Pulmonary artery endothelial cell (primary cell): ENCODE measurements at places on chromosomes 12 and 14. TPM values are rescaled to one million over a fixed set of nuclear protein-coding genes. Genes with fewer than 3 reads are reported as not detected.

TSPAN19 gene
- 0.07 and 0.14 TPM in 2 replicates for total RNA-seq

COX8C gene
- total RNA-seq: not detected in 2 replicates

CD69 gene
- 0.14 and 0.20 TPM in 2 replicates for total RNA-seq

PRH2 gene
- total RNA-seq: not detected in 2 replicates

TSHR gene
- total RNA-seq: not detected in 2 replicates

RASSF9 gene
- total RNA-seq: 0.67 and 0.92 TPM in 2 replicates

PTMS gene
- 45.2 and 61.3 TPM in 2 replicates for total RNA-seq

C12orf56 gene
- under 0.01 and 0.18 TPM in 2 replicates for total RNA-seq

FNTB gene
- 9.2 and 12.1 TPM in 2 replicates for total RNA-seq

KRT3 gene
- not detected in 2 replicates for total RNA-seq

TAS2R42 gene
- not detected in 2 replicates for total RNA-seq

ETFBKMT gene
- total RNA-seq: 2.7 and 3.4 TPM in 2 replicates

CLEC4A gene
- total RNA-seq: 0.13 TPM in 1 of 2 replicates, not detected in the other

ZFHX2 gene
- total RNA-seq: 0.26 and 0.49 TPM in 2 replicates

RNASE7 gene
- total RNA-seq: not detected in 2 replicates

VWF gene
- total RNA-seq: 535 and 577 TPM in 2 replicates

SLC24A4 gene
- not detected in 2 replicates for total RNA-seq

PAX9 gene
- not detected in 2 replicates for total RNA-seq

HOXC6 gene
- total RNA-seq: not detected in 2 replicates

NRXN3 gene
- total RNA-seq: 0.04 and 0.07 TPM in 2 replicates

OR6C2 gene
- total RNA-seq: not detected in 2 replicates

PLA2G1B gene
- not detected in 2 replicates for total RNA-seq

SLC25A3 gene
- 665 and 765 TPM in 2 replicates for total RNA-seq

KRT6B gene
- total RNA-seq: 0.07 and 0.18 TPM in 2 replicates

RNF212B gene
- not detected in 2 replicates for total RNA-seq

TAMALIN gene
- 42.7 and 42.8 TPM in 2 replicates for total RNA-seq

KRT6C gene
- 0.07 TPM in 1 of 2 replicates, not detected in the other for total RNA-seq

CACNA2D4 gene
- 0.18 and 0.46 TPM in 2 replicates for total RNA-seq

NUBPL gene
- total RNA-seq: 5.9 and 7.2 TPM in 2 replicates

DNAJC22 gene
- total RNA-seq: 0.79 and 0.85 TPM in 2 replicates

DNM1L gene
- total RNA-seq: 77.6 and 99.1 TPM in 2 replicates

SYNDIG1L gene
- not detected in 2 replicates for total RNA-seq

INHBE gene
- not detected in 2 replicates for total RNA-seq

DDN gene
- 0.14 and 0.26 TPM in 2 replicates for total RNA-seq

CMA1 gene
- not detected in 2 replicates for total RNA-seq

P2RX2 gene
- not detected in 2 replicates for total RNA-seq

PLEKHA5 gene
- total RNA-seq: 11.7 and 14.6 TPM in 2 replicates

BBOF1 gene
- total RNA-seq: 1.3 and 1.9 TPM in 2 replicates

MSRB3 gene
- total RNA-seq: 42.1 and 42.4 TPM in 2 replicates
